Peyer's patch (tissue), 4 donors: ENCODE measurements at places on chromosomes 6 and 20. TPM values are rescaled to one million over a fixed set of nuclear protein-coding genes. Genes with fewer than 3 reads are reported as not detected.

Gene PLCB4
- total RNA-seq = 22.7 TPM

Gene ENPP4
- 4.1 TPM for total RNA-seq

Gene NKAIN2
- not detected for total RNA-seq

Gene MROH8
- 14.0 TPM for total RNA-seq

Gene KIF16B
- total RNA-seq = 88.5 TPM

Gene KHDC3L
- not detected for total RNA-seq

Gene DDAH2
- total RNA-seq = 65.6 TPM

Gene CGAS
- total RNA-seq = 5.1 TPM
